ENCODE measurements at places on chromosomes 1 and 21.
A peak's percentile ranks its signal among the peaks of the same experiment; 100 is the strongest.

- no peak for DNase-seq
These were observed 12.7 kb upstream of the PLCH2 start for GRCh38 chr1:2463396-2463795.

- DNase-seq = no peak
These were observed 58.0 kb downstream of the NDUFS5 start for GRCh38 chr1:39084191-39084590.

DNA sequence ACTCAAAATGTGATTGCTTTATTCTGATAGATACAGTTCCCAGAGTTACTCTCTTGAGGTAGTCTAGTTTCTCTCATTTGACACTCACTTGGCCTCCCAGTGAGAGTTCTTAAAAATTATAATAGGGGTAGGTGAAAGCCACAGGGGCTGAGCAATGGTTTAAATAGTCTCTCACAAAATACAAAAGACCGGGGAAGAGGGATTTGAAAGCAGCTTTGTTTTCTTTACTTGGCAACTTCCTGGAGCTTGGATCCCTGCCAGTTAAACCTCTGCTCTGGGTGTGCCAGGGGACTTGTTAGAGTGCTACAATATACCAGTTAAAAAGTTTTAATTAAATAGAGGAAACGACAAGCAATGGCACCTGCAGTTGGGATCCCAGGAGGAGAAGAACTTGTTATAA lies 31.7 kb downstream of the OR13G1 start:
- DNase-seq = peak; percentile 8

GRCh38 chr1:171506525-171507304 lies 21.4 kb downstream of the PRRC2C start:
- DNase-seq = no peak

- no peak for DNase-seq
These were observed 779 bp upstream of the SVBP start for GRCh38 chr1:42817976-42818375.

All from hypothalamus (tissue), 51 donors.